ENCODE measurements at places on chromosomes 11 and 22.
A peak's percentile ranks its signal among the peaks of the same experiment; 100 is the strongest.

- no peak for DNase-seq
Observed at GRCh38 chr11:132184079-132184478, 813.7 kb downstream of the NTM start.

GRCh38 chr22:27262361-27262760 lies 539.2 kb downstream of the MN1 start:
- no peak for DNase-seq

DNA sequence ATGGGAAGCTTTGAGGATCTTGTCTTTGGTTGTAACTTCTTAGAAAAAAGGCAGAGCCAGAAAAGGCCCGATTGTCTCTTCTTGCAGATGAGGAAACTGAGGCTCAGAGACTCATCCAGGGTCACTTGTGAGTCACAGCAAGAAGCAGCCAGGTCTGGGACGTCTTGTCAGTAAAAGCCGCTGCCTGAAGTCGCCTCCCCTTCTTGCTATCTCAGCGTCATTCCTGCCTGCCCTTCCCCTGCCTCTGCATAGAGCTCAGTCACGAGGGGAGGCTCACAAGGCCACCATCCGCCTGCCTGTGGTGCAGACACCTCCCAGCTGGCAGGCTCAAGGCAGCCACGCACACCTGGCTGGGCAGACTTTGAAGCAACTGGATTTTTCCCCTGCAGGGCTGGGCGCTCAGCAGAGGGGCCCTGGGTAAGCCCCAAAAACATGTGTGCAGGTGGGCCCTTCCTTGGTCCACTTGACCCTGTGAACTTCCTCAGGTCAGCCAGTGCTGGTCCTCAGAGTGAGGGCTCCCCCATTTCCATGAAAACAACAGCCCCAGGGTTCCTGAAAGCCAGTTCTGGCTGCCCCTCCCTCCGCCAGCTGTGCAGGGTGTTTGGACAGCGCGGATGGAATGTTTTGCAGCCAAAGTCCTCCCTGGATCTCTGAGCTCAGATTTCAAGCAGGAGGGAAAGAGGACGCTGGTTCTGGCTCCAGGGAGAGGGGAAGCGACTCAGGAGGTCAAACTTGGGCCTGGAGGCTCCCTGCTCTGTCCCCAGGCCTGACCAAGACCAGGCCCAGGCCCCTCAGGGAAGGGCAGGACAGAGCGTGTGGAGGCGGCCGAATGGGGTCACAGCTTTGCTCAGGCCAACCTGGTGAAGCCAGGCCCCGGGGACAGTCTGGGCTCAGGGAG lies 6.0 kb upstream of the RAB3IL1 start:
- no peak for DNase-seq

- DNase-seq: peak; percentile 60
Observed at GRCh38 chr22:19679522-19680101, 34.7 kb upstream of the SEPTIN5 start.

GRCh38 chr22:46085828-46086576 lies 64.3 kb upstream of the PPARA start:
- DNase-seq: no peak

DNA sequence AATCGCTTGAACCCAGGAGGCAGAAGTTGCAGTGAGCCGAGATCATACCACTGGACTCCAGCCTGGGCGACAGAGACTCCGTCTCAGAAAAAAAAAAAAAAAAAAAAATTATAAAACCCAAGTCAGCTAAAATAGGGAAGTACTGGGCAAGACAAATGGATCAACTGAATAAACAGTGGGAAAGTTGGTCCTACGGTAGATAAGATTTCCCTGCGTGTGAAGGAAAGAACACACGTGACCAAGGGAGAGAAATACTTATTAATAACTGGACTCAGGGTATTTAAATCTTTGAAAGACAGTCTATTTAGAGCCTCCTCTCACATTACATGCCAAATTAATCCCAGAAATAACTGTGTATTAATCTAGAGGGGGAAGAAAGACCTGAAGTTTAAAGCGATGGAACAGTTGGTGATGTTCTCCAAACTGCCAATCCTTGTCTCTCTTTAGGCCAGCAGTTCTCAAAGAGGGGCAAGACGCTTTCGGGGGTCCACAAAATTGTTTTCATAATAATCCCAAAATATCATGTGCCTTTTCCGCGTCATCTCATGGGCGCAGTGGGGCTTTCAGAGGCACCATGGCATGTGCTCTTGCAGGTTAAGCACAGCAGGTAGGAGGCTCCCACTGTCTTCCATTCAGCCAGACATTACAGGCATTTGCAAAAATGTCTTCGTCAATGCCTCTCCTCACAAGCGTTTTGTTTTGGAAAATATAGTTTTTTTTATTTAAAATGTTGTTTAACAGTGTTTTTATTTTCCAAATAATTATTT lies 6.6 kb downstream of the RTL6 start:
- no peak for DNase-seq

DNA sequence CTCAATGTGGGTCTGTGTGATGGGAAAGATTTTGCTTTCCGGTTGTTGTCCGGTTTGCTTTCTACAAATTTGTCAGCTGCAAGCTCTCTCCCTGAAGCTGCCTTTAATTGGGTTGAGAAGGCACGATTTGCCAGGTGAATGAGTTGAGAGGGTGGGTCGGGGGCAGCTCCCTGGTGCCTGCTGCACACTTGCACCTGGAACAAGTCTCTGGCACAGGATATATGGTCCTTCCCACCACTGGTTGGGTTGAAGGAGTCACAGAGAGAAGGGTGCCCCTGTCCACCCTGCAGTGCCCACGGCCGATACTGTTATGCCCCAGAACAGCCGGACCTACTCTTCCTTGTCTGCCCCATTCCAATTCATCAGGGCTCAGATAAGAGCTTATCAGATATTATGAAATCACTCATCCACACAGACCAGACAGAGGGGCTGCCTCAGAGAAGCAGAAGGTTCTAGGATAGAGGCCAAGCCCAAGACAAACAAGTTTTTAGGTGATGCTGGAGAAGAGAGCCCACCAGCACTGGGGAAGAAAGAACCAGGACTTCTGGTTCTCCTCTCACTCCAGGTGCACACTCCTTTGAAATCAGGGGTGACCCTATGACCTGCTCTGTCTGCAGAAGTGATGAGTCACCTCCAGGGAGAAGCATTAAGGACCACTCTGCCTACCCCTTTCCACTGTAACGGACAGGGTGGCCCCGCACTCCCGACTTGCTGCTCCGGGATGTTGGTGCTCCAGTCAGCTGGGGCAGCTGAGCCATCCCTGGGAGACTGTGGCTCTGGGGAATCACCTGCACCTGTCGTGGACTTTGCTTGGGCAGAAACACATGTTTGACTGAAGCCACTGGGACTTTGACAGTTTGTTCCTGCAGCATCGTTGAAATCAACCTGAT lies 45.3 kb downstream of the RTL6 start:
- DNase-seq: no peak

Data from inflammatory macrophage treated with lipopolysaccharide for 1 hour (primary cell).